Effector memory CD4-positive, alpha-beta T cell (primary cell): ENCODE measurements at places on chromosomes 16 and 17.

DNA sequence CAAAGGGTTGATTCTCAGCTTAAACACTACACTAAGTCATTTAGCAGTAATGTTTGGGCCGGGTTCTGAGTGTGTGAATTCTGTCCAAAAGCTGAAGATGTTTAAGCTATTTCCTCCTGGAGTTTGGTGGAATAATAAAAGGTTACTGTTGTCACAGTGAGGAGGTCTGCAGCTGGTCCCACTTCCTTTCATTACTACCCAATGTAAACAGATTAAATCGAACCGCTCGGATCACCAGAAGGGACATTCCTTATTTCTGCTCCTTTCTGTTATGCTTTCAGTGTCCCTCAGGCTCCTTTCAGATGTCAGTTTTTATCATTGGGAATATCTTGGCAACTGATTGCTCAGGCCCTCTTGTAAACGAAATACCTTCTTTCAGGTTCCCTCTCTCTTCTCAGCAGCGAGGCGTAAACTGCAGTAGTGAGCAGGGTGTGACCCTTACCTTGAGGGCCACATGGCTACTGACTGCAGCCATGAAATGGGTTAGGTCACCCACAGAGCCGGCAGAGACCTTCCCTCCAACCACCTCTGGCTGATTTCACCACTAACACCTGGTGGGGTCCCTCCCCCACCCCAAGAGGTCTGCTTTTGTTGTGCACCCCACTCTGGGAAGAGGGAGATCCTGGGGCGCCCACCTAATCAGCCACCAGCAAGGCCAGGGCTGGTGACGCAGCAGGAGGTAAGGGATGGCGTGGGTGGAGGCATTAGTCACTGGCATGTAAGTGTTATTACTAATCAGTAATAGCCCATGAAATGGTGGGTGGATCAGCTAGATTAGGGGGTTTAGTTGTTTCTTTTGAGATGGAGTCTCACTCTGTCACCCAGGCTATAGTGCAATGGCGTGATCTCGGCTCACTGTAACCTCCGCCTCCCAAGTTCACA is 117.6 kb downstream of the VPS53 start:
- peaks cover 10% of the 10 kb centered on the region for H3K36me3 ChIP-seq
- no peak overlapping the region for H3K27ac ChIP-seq
- H3K4me3 ChIP-seq, result no peak overlapping the region
- no peak for DNase-seq
- H3K27me3 ChIP-seq, result no peaks in the 10 kb centered on the region

DNA sequence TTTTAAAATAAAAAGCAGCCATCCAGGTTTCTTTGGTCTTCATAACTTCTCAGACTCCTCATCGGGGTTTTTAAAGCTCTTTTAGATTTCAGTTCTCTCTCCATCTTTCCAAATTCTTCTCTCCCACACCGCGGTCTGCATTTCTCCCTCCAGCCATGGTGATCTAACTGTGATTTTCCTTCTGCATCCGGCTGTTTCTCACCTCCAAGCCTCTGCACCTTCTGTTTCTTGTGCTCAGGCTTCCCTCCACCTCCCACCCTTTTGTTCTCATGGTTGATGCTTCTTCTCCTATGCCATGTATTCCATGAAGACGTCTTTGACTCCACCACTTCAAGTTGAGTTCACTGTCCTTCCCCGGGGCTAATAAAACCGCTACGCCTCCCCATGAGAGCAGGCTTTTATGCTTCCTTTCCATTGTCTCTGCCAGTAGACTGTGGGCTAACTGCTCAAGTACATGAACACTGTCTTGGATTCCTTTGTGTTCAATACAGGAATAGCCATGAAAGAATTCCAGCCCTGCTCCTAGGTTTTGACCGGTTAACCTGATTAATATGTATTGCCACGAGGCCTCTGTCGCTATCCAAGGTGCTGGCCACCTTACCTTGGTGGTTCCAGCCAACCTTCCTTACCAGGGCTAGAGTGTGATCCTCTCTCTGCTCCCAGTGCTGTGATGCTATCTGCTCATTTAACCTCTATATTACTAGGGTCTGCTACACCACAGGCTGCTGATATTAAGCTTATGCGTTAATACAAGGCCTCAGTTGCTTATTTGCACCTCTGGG is 625.1 kb downstream of the HS3ST4 start:
- H3K27me3 ChIP-seq, result no peaks in the 10 kb centered on the region
- no peak overlapping the region for H3K4me3 ChIP-seq
- no peak overlapping the region for H3K27ac ChIP-seq

GRCh38 chr17:80811181-80812105 is 180.2 kb upstream of the CHMP6 start:
- H3K36me3 ChIP-seq, result no peaks in the 10 kb centered on the region
- peaks cover 20% of the 10 kb centered on the region for H3K4me1 ChIP-seq
- H3K27ac ChIP-seq, result peak overlapping the region; percentile 66

DNA sequence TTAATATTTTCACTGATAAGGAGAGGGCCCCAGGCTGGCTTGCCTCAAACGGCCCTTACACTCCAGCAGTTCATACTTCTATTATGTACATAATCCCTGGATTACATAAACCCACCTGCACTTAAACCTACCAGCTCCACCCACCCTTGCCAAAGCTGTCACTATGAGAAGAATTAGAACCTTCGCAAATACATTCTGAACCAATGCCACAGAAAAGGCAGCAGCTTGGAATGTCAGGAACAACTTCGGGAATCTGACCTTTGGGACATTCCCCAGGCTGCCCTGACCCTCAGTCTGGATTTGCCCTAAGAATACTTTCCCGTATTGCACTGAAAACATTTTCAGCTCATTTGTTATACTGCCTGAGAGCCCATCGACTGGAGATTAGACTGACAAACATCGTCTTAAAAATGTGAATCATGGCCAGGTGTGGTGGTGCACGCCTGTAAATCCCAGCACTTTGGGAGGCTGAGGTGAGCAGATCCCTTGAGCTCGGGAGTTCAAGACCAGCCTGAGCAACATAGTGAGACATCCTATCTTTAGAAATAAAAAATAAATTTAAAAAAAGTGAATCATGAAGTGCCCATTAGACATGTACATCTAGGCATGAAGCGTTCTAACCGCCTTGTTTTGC is 21.0 kb upstream of the SEC14L1 start:
- no peaks in the 10 kb centered on the region for H3K4me1 ChIP-seq
- H3K27ac ChIP-seq, result no peak overlapping the region
- no peak for DNase-seq
- no peaks in the 10 kb centered on the region for H3K27me3 ChIP-seq
- H3K36me3 ChIP-seq, result no peaks in the 10 kb centered on the region
- H3K4me3 ChIP-seq, result no peak overlapping the region

GRCh38 chr16:71339236-71340171 is 19.0 kb upstream of the CALB2 start:
- H3K4me3 ChIP-seq, result no peak overlapping the region
- H3K4me1 ChIP-seq, result no peaks in the 10 kb centered on the region
- DNase-seq, result no peak
- no peaks in the 10 kb centered on the region for H3K36me3 ChIP-seq
- H3K27me3 ChIP-seq, result peaks cover 5% of the 10 kb centered on the region

DNA sequence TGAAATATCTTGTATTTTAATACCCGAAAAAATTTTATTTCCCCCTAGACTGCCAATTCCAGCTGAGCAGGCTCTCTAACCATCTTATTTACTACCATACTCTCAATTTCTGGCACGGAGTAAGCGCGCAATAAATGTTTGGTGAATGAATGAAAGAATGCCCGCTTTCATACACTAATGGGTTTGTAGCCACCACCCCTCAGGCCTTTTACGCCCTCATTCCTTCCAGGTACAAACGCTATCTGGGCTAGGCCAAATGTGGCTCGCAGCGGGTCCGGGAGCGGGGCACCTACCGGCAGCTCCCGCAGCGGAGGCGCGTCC is 536 bp upstream of the PLD2 start:
- DNase-seq, result no peak
- peaks cover 5% of the 10 kb centered on the region for H3K4me1 ChIP-seq
- H3K36me3 ChIP-seq, result peaks cover 10% of the 10 kb centered on the region
- H3K27me3 ChIP-seq, result no peaks in the 10 kb centered on the region

- H3K4me1 ChIP-seq, result no peaks in the 10 kb centered on the region
- H3K27me3 ChIP-seq, result peaks cover 14% of the 10 kb centered on the region
- H3K4me3 ChIP-seq, result no peak overlapping the region
These were observed 804 bp downstream of the CRYM start for GRCh38 chr16:21277045-21277926.

DNA sequence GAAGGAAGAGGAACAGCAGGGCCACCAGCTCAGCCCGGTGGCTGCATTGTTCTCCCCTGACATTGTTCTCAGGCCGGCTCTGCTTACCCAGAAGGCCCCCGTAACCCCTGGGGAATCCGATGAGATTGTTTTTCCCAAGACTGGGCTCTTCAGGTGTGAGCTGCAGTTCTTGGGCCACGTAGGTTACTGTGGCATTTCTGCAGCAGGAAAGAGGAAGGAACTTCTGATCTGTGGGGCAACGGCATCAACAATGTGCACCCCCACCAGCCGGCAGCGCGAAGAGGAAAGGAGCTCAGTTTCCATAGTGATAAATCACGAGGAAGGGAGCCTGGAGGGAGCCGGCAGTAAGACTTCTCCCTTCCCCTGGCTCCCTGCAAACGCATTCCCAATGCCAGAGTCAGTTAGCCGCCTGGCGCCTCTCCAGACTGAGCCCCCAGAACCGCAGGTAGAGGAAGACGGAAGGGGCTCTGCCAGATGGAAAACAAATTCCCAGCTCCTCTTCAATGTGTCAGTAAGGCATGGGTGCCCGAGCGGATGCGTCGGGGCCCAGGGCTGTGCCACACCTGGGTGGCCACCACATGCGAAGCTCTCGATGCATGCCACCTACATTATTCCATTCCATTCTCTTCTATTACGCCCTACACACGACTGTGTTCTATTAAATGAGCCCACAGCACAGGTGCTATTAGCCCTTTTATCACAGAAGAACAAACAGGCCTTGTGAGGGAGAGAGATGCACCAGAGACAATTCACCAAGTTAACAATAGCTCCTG is 21.5 kb upstream of the PECAM1 start:
- no peaks in the 10 kb centered on the region for H3K36me3 ChIP-seq
- no peak overlapping the region for H3K27ac ChIP-seq
- DNase-seq, result no peak
- no peaks in the 10 kb centered on the region for H3K4me1 ChIP-seq

- peaks cover 8% of the 10 kb centered on the region for H3K4me1 ChIP-seq
- H3K27me3 ChIP-seq, result no peaks in the 10 kb centered on the region
- peaks cover 3% of the 10 kb centered on the region for H3K36me3 ChIP-seq
- H3K4me3 ChIP-seq, result no peak overlapping the region
- H3K27ac ChIP-seq, result no peak overlapping the region
These were observed 2.2 kb downstream of the FBXL19 start for GRCh38 chr16:30925632-30925987.
